Cardiac fibroblast (primary cell): ENCODE measurements at places on chromosomes 5 and 9.

- no peak for DNase-seq
Measured at GRCh38 chr5:172223901-172224873, 30.2 kb downstream of the EFCAB9 start.

DNA sequence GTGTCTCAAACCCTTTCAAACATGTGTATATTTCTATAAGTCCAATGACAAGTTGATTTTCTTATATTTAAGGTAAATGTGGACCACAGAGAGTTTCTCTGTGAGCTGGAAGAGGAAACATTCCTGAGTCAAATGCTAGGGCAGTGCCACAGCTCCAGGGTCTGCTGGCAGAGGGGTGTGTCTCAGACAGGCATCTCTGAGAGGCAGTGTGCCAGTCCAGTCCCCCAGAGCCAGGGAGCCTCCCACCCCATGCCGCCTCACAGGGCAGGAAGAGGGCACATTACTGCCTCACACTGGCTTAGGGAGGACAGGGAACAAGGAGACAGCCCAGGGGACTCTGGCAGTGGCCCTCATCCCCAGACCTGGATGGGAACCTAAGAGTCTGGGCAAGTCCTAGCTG lies 120.2 kb downstream of the TENT4A start:
- DNase-seq = no peak

DNA sequence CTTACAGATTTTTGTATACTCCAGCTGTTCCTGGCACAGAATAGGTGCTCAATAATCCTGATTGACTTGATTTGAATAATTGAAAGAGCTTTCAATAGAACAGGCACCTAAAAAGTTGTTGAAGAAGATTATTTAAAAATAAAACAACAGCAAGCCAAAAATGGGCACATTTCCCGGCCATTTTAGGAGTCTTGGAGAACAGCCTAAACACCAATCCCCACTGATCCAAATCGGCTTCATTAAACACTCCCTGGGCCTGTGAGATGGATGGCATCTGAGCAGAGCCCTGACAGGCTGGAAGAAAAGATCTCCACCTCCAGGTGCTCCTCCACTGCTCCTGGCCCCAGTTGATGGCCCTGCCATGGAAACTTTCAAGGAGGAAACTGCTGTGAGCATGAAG lies 213.3 kb downstream of the MAN2A1 start:
- no peak for DNase-seq

GRCh38 chr9:84871983-84872382 lies 202.5 kb downstream of the NTRK2 start:
- DNase-seq = no peak

DNA sequence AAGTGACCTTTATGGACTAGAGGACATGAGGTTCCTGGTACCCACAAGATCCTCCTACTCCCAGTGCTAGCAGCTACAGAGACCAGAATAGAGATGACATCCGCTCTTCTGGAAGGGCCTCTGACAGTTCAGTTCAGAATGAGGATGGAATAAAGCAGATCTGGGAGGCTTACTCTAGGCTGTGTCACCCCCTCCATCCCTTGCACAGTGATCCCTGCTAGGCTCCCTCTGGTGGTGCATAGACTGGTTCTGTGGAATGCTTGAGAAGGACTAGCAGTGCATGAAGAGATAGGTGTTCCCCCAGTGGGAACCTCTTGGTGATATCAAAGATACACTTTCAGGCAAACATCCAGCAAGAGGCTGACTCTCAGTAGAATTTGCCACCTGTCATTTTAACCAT lies 83.0 kb downstream of the NPR3 start:
- no peak for DNase-seq

DNA sequence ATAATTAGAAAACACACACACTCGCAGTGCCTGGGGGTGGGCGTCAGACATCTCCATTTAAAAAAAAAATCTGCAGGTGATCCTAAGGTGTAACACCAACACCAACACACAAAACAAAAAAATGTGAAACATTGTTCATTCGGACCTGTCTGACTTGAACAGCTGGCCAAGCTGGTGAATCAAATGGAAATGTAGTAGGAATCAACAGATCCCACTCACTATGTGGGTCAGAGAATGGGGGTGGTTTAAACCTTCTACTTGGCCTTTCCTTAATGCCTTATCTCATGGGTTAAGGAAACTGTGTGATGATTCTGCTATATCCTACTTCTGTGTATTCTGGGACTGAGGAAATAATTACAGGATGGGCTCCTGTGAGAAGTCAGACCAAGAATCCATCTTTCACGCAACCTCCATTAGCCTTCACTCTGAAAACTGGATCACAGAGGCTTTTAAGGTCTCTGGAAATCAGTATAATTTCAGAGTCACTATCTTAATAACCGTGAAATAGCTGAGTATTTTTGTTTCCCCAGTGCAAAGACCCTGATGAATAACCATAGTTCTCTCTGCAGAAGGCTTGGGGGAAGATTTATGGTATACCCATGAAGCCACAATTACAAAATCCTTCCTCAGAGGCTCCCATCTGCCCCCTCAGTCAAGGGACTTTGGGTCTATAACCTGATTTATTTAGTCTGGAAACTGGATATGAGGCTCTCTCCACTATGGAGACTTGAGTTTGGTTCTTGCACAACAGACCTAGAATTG lies 17.2 kb upstream of the MCCC2 start:
- no peak for DNase-seq

DNA sequence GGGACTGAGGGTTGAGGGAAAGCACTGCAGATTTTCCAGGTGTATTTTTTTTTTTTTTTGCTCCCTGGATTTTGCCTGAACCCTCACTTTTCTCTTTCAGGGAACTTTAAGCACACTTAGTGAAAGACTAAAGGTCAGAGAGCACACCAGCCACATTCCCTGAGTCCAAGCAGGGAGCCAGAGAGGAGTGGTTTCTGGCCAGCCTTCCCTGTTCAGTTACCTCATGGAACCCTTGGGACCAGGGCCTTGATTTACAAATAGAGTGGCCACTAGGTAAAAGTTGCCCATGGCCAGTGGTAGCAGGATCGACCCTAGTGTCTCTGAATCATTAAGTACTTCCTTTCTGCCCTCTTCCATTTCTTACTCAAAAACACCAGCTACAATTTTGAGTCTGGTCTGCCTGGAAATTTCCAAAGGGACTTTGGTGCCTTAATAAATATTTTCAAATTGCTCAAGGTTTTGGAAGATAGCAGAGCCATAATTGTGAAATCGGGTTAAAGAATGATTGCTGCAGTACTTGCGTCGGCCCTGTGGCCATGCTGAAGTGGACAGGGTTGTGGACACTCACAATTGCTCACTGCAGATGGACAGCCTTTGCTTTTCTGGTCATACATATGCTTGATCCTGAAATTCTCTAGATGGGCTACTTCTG lies 14.5 kb downstream of the PALM2AKAP2 start:
- DNase-seq = peak; percentile 51

DNA sequence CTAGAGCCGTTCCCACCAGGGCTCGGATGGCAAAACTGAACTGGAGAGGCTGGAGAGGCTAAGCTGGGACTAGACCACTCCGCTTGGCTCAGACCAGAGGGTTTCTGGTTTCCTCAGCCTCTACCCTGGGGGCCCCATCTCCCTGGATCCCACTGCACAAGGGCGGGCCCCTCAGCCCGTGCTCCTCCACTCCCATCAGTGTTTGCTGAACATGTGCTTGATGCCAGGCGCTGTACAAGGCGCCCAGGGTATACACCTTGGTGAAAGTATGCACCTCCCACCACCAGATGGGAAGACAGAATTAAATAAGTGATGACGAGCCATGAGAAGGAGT lies 18.0 kb downstream of the GPX3 start:
- DNase-seq = no peak

DNA sequence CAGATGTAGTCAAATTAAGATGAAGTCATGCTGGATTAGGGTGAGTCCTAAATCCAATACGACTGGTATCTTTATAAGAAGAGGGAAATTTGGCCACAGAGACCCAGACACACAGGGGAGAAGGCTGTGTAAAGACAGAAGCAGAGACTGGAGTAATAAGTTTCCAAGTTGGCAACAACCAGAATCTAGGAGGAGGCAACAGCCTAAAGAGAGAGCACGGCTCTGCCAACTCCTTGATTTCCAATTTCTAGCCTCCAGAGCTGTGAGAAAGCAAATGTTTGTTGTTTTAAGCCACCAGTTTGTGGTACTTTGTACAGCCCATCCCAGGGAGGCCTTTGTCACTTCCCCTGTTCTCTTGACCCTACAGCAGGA lies 74.4 kb downstream of the ATG10 start:
- DNase-seq = no peak

GRCh38 chr9:114774524-114774923 lies 31.3 kb downstream of the TNFSF15 start:
- no peak for DNase-seq

- DNase-seq = no peak
Measured at GRCh38 chr5:12570688-12571087, 666.4 kb upstream of the CTNND2 start.

DNA sequence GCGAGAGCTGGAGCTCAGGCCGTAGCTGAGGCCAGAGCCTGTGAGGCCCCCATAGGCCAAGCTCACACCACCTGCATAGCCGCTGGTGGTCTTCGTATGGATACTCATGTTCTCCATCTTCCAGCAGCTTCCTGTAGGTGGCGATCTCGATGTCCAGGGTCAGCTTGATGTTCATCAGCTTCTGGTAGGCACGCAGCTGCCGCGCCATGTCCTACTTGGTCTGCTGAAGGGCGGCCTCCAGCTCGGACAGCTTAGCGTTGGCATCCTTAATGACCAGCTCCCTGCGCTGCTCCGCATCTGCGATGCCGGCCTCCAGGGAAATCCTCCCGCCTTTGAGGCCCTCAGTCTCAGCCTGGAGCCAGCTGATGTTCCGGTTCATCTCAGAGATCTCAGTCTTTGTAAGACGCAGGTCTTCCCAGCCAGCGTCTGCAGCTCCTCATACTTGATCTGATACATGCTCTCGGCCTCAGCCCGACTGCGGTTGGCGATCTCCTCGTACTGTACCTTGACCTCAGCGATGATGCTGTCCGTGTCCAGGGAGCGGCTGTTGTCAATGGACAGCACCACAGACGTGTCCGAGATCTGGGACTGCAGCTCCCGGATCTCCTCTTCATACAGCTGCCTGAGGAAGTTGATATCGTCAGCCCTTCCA lies 172.1 kb downstream of the PPP2R2B start:
- DNase-seq = no peak

GRCh38 chr5:22968386-22968785 lies 115.2 kb upstream of the CDH12 start:
- no peak for DNase-seq

- DNase-seq = peak; percentile 66
Measured at GRCh38 chr5:107135391-107135790, 535.3 kb downstream of the EFNA5 start.

- no peak for DNase-seq
Measured at GRCh38 chr5:68531970-68532369, 316.4 kb downstream of the PIK3R1 start.

GRCh38 chr5:167528651-167529050 lies 762.8 kb upstream of the WWC1 start:
- DNase-seq = no peak

- no peak for DNase-seq
Measured at GRCh38 chr5:68441309-68442073, 225.9 kb downstream of the PIK3R1 start.

- no peak for DNase-seq
Measured at GRCh38 chr9:127567730-127568617, 44.1 kb upstream of the STXBP1 start.

DNA sequence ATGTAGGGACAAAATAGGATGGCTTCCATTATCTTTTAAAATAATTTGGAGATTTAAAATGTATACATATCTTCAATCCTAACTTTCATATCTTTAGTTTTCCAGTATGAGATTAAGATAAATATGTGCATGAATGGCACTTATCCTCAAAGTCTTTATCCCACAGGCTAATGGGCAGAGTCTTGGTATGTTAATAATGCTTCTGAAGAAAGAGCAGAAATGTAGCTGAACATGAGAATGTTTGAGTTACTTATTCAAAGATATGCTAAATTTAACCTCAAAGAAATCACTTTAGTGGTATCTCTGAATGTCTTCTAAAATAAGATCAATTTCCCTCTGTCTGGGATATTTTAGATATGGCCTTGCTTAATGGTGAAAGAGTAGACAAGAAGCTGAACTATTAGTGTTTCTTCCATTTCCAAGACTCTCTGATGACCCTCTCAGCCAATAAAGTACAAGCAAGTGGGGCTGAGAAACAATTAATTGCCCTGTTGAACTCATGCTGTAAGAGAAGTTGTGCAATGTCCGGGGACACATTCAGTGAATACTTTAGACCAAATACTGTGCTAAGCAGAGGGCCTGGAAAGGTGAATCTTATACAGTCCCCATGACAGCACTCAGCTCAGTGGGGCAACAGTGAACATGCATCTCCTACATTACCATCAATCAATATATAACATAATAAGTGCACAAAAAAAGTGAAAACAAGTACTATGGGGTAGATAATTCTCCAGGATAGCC lies 50.0 kb upstream of the ADAMTSL1 start:
- peak; percentile 22 for DNase-seq

GRCh38 chr5:10439692-10440091 lies 2.0 kb upstream of the ROPN1L start:
- no peak for DNase-seq

DNA sequence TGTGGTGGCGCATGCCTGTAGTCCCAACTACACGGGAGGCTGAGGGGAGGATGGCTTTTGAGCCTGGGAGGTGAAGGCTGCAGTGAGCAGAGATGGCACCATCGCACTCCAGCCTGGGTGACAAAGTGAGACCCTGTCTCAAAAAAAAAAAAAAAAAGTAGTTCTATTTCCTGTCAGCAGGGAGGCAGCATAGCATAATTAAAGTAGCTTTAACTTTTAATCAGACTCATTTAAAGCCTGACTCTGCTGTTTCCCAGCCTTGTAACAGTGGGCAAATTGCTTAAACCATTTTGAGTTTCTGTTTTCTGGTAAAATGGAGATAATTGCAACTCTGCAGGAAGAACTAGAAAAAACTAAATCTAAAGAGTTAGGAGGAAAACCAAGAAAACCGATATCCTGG lies 31.2 kb downstream of the CNOT6 start:
- DNase-seq = no peak

- DNase-seq = peak; percentile 81
Measured at GRCh38 chr5:38414348-38414747, 142.1 kb downstream of the LIFR start.

DNA sequence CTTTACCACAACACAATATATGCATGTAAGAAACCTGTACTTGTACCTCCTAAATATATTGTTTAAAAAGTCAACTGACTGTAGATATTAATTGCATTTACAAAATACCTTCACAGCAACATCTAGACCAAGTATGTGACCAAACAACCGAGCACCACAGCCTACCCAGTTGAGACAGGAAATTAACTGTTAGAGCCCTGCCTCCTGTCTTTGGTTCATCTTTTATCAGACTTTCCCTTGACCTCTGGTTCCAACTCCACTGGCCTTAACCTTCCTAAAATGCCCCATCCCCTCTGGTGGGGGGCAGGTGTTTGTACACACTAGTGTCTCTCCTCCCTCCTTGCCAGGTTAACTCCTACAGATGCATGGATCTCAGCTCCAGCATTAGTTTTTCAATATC lies 155.0 kb upstream of the PANK3 start:
- no peak for DNase-seq
